Fibroblast of skin of right quadriceps (primary cell): ENCODE measurements at places on chromosomes 4 and X.

DNA sequence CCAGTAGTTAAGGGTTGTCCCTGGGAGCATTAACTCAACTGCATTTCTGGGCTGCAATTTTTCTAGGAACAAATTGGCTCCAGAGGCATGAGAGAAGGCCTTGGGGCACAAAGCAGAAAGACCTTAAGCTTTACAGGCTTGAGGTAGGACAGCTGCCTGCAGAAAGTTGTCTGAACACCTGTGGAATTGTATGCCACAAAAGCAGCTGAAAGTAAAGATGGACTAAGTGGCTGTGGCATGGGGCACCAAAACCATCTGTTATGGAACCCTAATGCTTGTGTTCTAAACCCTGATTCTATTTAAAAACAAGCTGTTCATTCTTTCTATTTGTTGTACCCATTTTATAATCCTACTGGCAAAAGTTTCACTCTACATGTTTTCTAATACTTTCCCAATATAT lies 515.2 kb downstream of the GLUD2 start:
- DNase-seq: no peak

DNA sequence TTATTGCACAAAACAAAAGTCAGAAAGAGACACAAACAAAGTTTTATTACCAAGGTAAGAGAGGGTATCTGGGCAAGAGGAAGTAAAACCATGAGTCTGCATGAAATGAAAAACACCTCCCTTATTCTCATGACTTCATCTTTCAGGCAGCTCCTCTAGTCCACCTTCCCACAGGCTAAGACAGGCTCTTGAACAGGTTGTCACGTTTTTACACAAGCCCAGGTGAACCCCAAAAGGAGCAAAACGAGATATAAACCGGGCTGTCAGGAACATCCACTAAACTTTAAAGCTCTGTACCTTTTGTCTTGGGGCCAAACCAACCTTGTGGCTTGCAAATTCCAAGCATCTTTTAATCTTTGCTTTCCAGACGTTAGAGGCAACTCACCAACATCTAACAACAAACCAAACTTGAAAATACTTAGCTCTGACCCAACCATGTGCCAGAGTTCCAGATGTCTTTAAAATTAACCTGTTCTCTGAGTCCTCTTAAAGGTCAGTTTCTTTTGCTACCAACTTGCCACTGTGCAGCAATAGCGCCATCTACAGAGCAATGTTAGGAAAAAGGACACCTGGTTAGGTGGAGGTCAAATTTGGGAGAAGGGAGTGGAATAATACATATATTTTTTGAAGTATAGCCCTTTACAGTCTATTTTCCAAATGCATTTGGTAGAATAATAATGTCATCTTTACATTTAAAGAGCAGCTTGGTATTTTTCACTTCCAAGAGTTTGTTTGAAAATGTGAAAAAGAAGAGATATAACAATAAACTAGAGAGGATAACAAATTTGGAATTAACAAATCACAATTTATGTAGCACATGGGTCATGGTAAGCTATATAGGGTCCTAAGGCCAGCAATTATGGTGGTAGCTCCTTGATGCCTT lies 73.1 kb downstream of the QRFPR start:
- DNase-seq: peak; percentile 48

DNA sequence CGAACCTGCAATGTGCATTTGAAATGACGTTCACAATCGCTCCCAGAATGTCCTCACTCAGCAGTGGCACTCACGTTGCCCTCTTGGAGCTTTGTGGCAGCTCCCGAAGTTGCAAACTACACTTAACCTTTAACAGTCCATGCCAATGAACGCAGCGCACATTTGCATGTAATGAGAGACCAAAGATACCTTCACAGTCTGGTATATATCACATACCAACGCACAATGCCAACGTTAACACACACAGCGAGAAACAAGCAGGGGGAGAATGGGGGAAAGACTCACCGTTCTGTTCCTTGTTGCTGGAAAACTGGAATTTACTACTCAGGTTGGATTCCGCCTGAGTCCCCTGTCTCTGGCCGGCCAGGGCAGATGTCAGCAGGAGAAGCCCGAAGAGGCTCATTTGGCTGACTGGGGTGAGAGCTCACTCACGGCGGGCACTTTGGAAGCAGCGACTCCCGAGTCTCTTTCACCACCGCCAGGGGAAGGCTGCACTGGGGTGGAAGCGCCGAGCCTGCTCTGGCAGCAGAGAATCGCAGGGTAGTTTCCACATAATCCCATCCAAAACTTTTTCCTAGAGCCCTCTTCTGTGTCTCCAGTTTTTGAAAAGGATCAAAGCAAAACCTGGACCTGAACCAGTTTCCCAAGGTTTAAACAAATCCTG lies 966 bp downstream of the PDGFC start:
- peak; percentile 74 for DNase-seq

- DNase-seq: no peak
Observed at GRCh38 chr4:143377611-143378099, 41.0 kb downstream of the GAB1 start.

DNA sequence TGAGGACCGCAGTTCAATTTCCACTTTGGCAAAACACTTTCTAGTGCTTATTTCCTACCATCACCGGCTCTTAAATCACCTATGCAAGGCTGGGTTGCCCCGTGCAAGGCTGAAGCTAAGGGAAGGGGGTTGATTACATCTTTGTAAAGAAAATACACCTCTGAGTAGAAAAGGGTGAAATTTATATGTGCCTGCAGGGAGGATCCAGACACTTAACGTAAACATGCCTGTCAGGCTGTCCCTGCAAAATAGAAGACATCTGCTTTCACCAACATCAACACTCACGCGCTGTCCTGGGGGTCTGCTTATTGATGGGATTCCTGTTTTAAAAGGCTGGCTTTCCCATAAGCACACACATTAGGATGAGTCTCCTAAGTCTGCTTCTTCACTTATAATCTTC lies 92.0 kb downstream of the PRKX start:
- DNase-seq: no peak

DNA sequence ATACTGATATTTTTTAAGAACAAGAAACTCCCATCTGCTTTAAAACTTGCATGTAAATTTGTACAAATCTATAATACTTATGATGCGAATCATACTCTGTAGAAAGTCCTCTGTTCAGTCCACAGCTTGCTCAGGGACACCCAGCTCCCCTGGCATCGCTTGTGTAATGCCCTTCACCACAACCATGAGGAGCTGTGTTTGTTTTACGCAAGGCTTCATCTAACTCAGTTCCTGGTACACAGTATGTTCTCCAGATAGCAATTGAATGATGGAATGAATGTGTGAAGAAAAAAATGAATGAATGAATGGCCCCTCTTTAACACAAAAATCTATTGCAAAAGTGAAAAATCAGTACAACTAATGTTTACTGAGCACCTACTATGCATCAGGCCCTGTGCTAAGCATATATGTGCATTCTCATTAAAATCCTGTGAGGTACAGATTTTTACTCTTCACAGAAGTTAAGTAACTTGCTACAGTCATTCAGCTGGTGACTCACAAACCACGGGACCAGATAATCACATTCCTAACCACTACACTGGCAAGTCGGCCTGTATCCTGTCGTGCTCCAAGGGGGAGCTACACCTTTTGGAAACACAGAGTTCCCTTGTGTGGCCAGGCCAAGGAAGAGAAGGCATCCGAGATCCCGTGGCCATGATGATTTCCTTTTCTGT lies 58.7 kb upstream of the KDR start:
- peak; percentile 91 for DNase-seq

DNA sequence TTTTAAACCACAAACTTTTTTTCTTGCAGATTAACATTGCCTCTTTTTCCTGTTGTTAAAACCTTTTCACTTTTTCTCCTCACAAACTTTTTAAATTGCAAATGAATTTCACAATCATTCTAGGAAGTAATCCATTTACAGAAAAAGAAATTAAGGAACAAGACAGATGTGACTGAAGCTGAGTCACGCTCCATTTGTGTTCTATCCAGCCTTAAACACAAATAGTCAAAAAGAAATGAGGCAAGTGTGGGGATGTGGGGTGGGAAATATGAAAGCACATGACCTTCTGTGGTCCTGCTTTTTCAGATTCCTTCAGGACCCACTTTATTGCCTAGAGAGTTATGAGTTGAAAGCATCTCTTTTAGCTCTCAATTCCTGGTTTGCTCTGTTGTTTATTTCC lies 197.0 kb downstream of the ADGRL3 start:
- peak; percentile 9 for DNase-seq

- peak; percentile 49 for DNase-seq
Observed at GRCh38 chrX:10769696-10770619, 149.6 kb upstream of the MID1 start.

DNA sequence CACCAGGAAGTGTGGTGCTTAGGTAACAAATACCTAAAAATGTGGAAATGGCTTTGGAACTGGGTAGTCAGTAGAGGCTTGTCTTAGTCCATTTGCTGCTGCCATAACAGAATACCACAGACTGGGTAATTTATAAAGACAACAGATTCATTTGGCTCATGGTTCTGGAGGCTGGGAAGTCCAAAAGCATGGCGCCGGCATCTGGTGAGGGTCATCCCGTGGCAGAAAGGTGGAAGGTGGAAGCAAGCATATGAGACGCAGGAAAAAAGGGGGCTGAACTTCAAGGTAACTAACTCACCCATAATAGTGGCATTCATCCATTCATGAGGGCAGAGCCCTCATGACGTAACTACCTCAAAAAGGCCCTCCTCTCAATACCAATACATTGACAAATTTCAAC lies 6.6 kb downstream of the FAM3A start:
- no peak for DNase-seq

GRCh38 chr4:31998807-31999206 lies 1278.6 kb downstream of the PCDH7 start:
- DNase-seq: no peak

DNA sequence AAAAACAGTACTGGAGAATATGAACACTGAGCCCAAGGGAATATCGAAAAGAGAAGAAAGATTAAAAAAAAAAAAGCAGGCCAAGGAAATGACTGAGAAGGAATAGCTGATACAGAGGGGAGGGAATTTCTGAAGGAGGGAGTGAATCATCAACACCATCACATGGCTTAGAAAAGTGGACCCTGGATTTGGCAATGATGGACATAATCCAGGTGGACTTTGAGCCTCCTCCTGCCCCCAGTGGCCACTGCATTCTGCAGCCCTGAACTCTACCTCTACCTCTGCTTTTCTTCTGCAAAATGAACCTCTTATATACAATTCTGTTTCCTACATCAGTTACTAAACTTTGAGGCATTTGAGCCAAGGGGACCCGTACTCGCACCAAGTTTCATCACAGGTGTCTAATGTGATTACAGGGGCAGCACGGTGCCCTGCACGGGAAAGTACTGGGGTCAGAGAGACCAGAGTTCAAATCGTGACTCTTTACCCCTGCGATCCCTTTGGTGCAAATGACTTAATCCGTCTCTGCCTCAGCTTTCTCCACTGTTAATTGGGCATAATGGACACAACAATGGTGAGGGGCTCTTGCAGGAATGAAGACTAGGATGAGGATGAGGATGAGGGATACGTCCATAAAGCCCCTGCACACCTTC lies 1.1 kb downstream of the OCIAD2 start:
- peak; percentile 38 for DNase-seq

DNA sequence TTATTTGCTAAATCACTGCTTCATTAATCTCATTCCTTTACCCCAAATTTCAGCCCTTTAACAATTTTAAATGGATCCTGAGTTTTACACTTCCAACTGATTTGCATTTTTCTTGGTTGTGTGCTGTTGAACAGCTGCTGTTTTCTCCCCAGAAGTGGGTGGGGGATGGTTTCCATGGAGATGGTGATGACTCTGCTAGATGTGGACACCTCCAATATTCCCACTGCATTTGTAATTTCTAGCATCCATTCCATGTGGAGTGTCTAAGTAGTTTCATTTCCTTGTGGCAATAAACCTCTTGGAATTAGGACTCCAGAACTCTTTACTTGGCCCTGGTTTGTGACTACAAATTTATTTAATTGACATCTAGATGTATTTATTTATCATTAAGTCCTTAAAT lies 330.4 kb downstream of the GBA3 start:
- DNase-seq: peak; percentile 41

DNA sequence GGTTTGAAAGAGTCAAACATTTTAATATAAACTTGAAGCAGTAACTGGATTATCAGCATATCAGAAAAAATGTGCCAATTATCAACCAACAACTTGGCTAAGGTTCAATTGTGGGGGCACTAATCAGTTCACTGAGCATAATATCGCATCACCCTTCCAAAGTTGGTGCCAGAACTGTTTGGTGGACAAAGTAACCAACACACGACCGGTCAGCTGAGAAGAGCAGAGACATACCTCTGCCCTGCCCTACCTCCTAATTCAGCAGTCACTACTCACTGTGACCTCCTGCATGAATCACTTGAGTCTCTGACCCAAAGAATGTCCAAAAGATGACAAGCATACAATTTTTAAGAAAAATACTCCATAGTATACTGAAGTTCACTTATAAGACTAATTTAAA lies 53.2 kb downstream of the TSPAN5 start:
- DNase-seq: no peak

- peak; percentile 58 for DNase-seq
Observed at GRCh38 chr4:24103434-24104157, 213.7 kb upstream of the PPARGC1A start.

GRCh38 chr4:80192937-80193336 lies 4.4 kb upstream of the PRDM8 start:
- DNase-seq: peak; percentile 77

DNA sequence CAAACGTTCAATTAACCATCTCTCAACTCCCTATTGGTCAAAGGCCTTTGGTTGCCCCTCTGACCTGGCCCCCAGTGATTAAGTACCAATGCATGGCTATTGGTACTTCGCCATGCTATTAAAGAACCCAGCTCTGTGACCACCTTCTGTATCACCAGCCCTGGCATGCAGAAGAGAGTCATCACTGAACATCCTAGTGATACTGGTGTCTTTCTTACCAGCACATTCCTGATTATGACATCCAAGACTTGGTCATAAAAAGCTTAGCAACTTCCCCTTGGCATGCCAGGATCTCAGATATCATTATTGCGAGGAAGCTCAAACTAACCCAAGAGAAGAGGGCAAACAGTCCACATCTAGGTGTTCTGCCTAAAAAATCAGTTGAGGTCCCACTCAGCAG lies 122.3 kb upstream of the OTUD4 start:
- DNase-seq: no peak

DNA sequence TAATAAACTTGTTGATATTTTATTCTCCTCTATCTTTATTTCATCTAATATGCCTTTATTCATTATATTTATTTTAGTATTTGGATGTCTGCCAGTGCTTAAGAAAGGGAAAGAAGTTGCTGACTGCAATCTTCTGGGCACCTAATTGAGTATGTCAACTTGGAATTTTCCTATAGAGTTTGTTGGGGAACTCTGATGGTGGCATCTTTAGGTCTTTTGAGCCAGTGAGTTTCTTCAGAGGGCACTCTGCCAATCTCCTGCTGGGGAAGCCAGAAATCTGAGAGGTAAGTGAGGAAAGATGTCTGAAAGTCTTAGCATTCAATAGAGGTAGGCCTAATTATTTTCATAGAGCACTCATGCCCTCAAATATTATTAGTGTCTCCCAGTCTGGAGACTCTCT lies 475.0 kb downstream of the GABRG1 start:
- no peak for DNase-seq

GRCh38 chr4:85127653-85128052 lies 161.2 kb upstream of the WDFY3 start:
- peak; percentile 8 for DNase-seq

DNA sequence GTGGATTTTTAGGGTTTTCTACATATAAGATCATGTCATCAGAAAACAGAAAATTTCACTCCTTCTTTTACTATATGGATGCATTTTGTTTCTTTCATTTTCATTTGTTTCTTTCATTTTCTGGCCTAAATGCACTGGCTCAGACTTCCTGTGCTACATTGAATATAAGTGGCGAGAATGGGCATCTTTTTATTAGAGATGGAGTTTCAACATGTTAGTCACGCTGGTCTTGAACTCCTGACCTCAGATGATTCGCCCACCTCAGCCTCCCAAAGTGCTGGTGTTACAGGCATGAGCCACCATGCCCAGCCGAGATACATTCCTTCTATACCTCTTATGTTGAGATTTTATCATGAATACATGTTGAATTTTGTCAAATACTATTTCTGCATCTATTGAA lies 61.8 kb downstream of the BRWD3 start:
- peak; percentile 2 for DNase-seq
